ENCODE measurements at places on chromosomes 3 and 15. TPM values are rescaled to one million over a fixed set of nuclear protein-coding genes. Genes with fewer than 3 reads are reported as not detected.

GXYLT2 gene
- total RNA-seq: 26.0 TPM

CGNL1 gene
- total RNA-seq: 0.29 TPM

SLC25A26 gene
- total RNA-seq: 16.9 TPM

MEIS2 gene
- 51.1 TPM for total RNA-seq

DNAJA4 gene
- total RNA-seq: 3.6 TPM

ARHGAP31 gene
- 4.2 TPM for total RNA-seq

TNFAIP8L3 gene
- 47.5 TPM for total RNA-seq

TRANK1 gene
- 12.1 TPM for total RNA-seq

SLC9A9 gene
- 59.9 TPM for total RNA-seq

PLCD1 gene
- 70.3 TPM for total RNA-seq

MTFMT gene
- 29.1 TPM for total RNA-seq

DALRD3 gene
- 66.0 TPM for total RNA-seq

NTRK3 gene
- total RNA-seq: 0.17 TPM

PRR20G gene
- not detected for total RNA-seq

HIGD1A gene
- 125 TPM for total RNA-seq

TEX55 gene
- total RNA-seq: not detected

GP9 gene
- total RNA-seq: not detected

IFT122 gene
- 27.1 TPM for total RNA-seq

TRIM42 gene
- not detected for total RNA-seq

ANXA2 gene
- total RNA-seq: 5,074 TPM

FGD5 gene
- 1.7 TPM for total RNA-seq

IL17RE gene
- total RNA-seq: 1.5 TPM

LRRC31 gene
- not detected for total RNA-seq

REC114 gene
- total RNA-seq: not detected

C3orf70 gene
- 0.87 TPM for total RNA-seq

CHP1 gene
- 115 TPM for total RNA-seq

BUB1B gene
- total RNA-seq: 33.3 TPM

NR2E3 gene
- total RNA-seq: not detected

ATP8B4 gene
- total RNA-seq: 3.2 TPM

All from smooth muscle cell of trachea (primary cell).